ENCODE measurements at places on chromosomes 3 and 15.
A peak's percentile ranks its signal among the peaks of the same experiment; 100 is the strongest.

- no peak for DNase-seq
Observed at GRCh38 chr3:179603321-179603720, 1.1 kb downstream of the MRPL47 start.

- DNase-seq = no peak
Observed at GRCh38 chr15:41966920-41967465, 5.4 kb downstream of the EHD4 start.

DNA sequence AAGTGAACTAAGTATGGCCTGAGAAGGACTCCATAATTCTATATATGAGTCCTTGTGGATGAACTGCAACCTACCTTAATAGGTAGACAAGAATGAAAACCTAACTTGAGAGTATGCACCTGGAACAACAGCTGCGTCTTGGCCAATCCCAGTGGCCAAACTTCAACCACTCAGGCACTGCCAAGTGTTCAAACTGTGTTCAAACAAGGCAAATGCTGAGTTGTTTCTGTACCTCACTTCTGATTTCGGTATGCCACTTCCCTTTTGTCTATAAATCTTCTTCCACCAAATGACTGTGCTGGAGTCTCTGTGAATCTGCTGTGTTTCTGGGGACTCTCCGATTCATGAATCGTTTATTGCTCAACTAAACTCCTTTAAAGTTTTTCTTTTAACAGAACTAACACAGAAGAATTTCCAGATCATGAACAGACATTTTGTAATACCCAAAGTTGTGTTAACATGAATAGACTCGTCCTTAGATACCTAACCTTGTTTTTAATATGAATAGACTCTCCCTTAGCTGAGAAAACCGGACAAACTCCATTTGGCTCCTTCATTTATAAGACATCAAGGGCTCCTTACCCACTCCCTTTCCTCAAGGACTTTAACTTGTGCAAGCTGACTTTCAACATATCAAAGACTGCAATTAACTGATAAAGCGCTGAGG lies 4.1 kb downstream of the ZNF717 start:
- DNase-seq = peak; percentile 29

DNA sequence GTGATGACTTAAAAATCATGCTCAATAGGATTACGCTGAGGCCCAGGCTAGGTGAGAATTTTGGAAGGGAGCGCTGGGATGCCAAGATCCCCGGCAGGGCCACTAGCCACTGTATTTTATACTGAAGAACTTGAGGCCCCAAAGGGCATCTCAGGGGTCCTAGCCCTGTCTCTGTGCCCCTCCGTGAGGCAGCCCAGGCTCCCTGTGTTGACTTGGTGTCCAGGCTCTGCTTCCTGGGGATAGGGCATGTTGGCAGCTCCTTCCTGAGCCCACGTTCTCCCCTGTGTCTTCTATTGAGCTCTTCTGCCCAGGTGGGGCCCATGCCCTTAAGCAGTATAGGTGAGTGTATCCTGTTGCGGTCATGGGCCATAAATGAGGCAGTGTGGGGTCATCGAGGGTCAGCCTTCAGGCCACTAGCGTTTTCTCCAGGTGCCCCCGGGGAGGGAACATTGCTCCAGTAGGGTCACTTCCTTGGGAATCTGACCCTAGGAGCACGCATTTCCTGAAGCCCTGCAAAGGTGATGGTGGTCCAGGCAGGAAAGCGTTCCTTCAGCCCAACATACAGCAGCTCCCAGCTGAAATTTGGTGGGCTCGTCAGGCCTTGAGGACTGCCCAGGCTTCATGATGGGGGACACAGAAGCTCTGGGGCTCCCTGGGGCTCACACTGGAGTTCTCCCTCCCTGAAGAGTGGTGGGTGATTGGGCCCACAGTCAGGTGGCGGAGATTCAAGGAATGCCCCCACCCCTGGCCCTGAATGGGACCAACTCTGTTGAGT lies 189.4 kb downstream of the UBE3A start:
- no peak for DNase-seq

- DNase-seq = peak; percentile 7
Observed at GRCh38 chr3:159266779-159267178, 464.9 kb downstream of the MFSD1 start.

- no peak for DNase-seq
Observed at GRCh38 chr15:77775373-77775772, 142.7 kb upstream of the LINGO1 start.

GRCh38 chr15:42549032-42549491 lies 424 bp downstream of the HAUS2 start:
- DNase-seq = peak; percentile 8

- DNase-seq = no peak
Observed at GRCh38 chr3:127914584-127914983, 448 bp upstream of the KBTBD12 start.

DNA sequence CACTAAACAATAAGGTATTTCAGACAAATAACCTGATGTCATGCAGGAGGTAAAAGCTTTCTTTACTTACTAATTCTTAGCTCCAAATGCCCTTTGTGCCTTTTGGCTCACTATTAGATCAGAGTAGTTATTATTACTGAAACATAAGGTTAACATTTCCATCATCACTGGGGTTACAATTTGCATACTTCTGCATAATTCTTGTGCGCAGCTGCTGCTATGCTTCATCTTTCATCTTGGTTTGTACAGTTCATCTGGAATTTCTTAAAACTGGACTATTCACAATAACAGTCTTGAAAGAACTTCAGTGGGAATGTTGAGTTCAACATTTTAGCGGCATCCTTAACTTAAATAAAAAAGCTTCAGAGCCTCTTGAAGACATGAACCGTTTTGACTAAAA lies 383.2 kb upstream of the ADAMTS9 start:
- no peak for DNase-seq

- DNase-seq = no peak
Observed at GRCh38 chr3:137110392-137110996, 152.7 kb downstream of the IL20RB start.

GRCh38 chr3:19540464-19540863 lies 392.2 kb downstream of the KCNH8 start:
- DNase-seq = no peak
